ENCODE measurements at places on chromosomes 7 and 10.

GRCh38 chr7:119572541-119572940 lies 700.4 kb upstream of the KCND2 start:
- DNase-seq: no peak

DNA sequence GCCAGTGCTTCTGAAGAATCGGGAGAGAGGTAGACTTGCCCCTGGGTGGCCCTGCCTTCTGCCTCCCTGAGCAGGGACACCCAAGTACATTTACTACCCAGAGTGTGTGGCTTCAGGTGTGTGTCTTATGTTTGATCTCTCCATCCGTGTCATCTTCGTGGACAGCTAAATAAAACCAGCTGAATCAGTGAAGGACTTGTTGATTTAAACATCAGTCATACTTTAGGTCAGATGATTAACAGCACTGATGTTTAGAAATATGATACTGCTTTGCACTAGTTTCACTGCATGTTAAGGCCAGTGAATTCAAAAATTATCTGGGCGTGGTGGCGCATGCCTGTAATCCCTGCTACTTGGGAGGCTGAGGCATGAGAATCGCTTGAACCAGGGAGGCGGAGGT lies 4.0 kb downstream of the MTG1 start:
- DNase-seq: no peak

GRCh38 chr10:127161482-127161881 lies 34.9 kb downstream of the INSYN2A start:
- DNase-seq: no peak

GRCh38 chr10:93963434-93963833 lies 30.3 kb upstream of the PLCE1 start:
- no peak for DNase-seq

- DNase-seq: no peak
These were observed 71.4 kb downstream of the PLXNA4 start for GRCh38 chr7:132504852-132505251.

GRCh38 chr10:3229815-3230214 lies 57.2 kb upstream of the PITRM1 start:
- no peak for DNase-seq

GRCh38 chr7:106329971-106330733 lies 45.4 kb upstream of the NAMPT start:
- DNase-seq: no peak

GRCh38 chr7:141103847-141104429 lies 30.1 kb downstream of the TMEM178B start:
- DNase-seq: no peak

- DNase-seq: no peak
These were observed 35.4 kb downstream of the CDK13 start for GRCh38 chr7:39985398-39985918.

DNA sequence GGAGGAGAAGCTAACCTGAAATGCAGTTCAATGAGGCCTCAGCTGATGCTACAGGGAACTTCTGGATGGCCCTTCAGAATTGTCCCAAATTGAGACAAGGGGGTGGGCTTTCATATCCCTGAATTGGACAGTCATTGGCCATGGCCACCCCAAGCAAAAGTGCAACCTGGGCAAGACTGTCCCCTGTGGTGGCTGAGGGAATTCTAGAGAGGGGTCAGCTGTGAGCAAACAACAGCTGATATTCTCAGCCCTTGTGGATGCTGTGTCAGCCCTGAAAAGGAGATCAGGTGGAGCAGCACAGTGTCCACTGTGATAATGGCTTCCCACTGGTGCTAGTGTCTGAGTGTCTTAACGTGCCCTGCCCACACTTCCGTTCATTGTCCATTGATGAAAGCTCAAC lies 76.6 kb downstream of the SLC16A9 start:
- DNase-seq: no peak

GRCh38 chr10:86025509-86025908 lies 341.1 kb downstream of the GRID1 start:
- no peak for DNase-seq

DNA sequence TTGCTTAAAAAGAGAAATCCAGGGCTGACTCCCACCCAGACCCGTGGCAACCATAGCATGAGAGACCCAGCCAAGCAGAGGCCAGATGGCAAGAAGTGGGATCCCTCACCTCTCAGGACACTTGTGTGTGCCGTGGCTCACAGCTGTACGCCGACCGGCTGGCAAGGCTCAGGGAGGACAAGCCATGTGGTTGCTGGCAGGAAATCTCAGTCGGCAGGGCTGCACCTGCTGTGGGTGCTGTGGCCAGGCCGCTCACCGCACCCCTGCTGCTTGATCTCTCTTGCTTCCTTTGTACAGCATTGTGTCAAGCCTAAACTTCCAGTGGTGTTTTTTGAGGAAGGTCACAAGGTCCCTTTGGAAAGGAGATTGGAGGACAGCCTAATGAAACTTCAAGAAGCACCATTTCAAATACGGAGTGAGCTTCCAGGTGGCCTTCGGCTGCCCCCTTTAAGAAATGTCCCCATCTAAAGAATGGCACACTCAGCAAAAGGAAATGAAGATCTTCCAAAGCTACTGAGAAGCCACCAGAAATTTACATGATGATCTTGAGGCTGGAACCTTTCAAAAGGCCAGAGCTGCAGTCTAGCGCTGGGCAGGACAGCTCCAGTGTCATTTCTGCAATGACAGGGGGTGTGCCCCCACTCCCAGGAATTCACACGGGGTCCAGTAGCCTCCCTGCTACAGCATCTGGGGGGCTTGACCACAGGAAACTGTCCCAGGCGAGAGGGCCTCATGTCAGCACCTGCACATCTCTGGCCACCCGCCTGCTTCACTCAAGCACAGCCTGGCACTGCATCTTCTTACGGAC lies 409.0 kb upstream of the MGMT start:
- DNase-seq: no peak

DNA sequence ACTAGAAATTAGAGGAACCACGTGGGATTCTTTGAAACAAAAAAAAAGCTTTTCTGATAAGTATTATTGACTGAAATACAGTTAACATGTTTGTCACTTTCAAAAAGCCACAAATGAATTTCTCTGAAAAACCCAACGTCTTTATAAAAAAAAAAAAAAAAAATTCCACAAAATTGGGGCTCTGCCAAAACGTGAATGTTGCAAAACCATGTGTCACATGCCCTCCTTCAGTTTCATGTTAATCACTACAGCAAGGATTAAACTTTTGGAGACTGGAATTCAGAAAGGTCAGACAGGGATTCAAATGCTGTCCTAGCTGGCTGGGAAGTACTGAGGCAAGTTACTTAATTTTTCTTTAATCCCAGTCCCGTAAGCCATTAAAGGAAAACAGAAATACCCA lies 278.0 kb upstream of the KLF14 start:
- no peak for DNase-seq

- no peak for DNase-seq
These were observed 318.5 kb downstream of the SH2D4B start for GRCh38 chr10:80856186-80856585.

DNA sequence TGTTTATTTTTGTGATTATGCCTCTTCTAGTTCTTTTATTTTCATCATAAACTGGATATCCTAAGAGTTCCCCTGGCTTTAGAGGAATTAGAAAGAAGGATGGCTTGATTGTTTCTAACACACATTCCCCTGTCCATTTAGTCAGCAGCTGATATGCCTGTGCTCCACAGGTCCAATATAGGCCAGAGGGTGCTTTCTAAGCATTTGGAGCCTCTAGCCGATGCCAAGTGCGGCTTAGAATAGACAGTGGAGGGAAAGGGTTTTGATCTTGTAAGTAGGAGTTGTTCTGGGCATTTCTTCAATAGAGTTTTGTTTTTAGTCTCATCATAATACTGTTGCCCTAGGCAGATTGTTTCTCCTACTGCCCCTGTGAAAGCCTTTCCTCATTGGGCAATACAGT lies 6.6 kb downstream of the CYP3A43 start:
- no peak for DNase-seq

DNA sequence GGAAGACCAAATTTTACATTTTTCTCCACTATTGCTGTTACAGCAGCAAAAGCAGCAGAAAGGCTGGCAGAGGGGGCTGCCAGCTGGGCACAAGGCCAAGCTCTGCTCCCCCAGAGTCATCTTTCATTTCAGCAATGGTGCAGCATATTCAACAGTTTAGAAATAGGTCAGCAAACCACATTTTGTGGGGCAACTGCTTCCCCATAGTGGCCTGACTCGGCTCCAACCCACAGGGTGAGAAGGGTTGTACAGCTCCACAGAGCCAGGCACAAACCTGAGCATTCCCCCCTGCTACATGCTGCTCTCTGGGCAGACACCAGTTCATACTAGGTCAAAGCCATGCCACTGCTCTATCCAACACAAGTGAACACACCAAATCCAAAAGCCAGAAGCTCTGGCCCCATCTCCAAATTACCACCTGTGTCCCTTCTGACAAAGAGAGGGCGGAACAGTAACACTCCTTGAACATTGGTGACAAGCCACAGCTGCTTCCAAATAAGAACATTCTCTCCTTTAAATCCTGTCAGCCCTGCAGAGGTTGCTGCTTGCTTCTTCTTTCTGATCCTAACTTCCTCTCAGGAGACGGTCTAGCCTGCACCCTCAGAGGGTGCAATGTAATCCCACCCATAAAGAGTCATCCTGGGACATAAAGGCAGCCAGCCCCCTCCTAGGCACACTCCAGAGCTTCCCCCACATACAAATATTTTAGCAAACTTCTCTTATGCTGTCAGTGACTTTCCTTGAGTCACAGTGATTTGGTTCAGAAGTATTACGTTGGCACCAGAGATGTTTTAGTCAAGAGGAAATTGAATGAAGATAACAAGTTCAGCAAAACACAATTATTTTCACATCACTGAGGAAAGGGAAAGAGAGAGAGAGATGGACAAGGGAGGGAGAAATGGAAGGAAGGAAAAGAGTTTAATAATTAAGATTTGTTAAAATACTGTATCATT lies 39.0 kb upstream of the SLIT1 start:
- DNase-seq: no peak

GRCh38 chr7:20244334-20245120 lies 27.3 kb upstream of the MACC1 start:
- no peak for DNase-seq

DNA sequence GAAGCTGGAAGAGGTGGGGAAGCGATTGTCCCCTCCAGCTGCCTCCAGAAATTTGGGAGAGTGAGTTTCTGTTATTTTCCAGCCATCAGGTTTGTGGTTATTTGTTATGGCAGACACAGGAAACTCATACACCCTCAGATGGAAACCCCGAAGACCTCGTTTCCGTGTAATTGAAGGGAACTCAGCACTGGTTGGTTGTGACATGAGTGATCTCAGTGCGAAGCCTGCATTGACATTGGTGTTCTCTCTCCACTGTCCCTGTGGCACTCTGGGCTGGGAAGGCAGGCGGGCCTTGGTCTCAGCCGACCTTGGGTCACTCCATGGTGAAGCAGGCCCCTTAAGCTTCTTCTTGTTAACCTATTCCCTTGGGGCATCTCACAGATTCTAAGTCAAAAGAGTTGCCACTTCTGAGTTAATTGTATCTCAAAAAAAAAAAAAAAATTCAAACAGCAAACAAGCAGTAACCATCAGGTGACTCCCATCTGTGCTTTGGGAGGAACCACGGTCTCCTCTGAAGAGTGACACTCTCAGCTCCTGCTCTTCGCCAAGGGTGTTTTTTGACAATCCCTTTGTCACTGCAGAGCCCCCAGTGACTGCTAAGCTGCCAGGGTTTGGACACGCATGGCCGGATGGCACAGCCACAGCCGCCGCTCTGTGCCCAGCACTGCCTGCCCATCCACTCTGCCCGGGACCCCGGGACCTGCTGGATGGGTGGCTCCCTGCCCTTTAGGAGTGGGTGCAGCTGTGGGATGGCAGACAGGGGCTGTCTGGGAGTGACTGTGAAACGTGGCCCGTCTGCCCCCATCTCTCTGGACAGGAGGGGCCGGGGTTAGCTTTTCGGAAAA lies 233.6 kb downstream of the PRPF18 start:
- DNase-seq: no peak

DNA sequence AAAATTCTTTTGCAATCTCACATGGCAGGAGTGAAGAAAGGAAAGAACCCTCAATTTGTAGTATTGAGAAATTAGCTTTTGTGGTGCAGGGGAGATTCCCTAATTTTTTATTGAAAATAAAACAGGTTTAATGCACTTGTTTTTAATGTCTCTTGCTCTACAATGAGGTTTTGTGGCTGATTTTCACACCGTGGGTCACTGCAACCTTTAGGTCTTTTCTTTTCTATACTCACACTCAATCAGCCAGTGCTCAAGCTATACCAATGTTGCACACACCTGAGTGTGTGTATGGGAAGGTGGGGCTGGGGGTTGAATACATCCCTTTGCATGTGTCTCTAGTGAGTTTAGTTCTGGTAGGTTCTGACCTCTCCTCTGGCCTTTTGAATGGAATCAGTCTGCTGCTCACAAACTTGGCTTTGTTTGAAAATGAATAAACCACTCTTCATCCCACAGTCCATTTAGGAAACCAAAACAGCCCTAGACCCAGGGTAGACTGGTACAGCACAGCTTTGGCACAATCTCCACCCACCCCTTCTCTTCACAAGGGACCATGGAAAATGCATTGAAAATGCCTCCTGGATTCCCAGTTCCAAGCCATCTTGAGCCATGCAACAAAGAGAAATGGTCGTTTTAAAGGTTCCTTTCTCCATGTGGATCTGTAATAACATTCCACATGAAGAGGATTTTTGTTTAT lies 411.5 kb downstream of the SFMBT2 start:
- DNase-seq: no peak

GRCh38 chr10:15180736-15181135 lies 12.2 kb upstream of the NMT2 start:
- no peak for DNase-seq

- DNase-seq: no peak
These were observed 1.1 kb upstream of the VOPP1 start for GRCh38 chr7:55573234-55573900.

DNA sequence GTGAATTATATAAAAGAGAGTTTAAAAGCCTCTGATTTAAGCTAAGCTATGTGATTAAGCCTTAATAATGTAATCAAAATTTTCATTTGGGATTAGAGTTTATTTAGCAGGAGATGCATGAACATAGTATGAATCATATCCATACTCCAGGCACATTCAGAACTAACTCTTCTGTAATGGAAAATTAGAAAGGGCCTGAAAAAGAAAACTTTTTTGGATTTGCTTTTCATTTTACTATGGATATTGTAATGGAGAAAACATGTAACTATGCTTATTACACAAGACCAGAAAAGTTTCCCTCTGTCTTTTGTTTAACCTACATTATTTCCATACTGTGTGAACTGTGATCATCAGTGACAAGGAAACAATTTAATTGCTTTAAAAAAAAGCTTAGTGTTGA lies 22.0 kb downstream of the TES start:
- no peak for DNase-seq

GRCh38 chr10:4407783-4408182 lies 418.2 kb upstream of the AKR1E2 start:
- no peak for DNase-seq

DNA sequence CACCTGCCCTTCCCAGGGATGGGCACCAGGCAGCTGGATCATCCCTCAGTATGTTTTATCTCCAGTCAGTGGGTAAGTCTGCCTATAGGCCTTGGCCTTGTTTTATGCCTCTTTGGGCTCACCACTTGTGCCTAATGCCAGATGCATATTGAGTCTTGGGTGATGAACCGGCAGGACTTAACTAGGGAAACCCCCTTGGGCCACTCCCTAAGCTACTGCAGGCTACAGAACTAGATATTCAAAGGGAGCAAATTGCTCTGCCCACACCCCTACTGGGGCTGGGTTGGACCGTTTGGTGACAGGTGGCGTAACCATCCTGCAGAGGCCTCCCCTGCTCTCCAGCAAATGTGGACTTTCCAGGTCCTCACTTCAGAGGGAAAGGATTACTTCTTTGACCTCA lies 115.7 kb upstream of the GDF10 start:
- DNase-seq: no peak

Measured in NCI-H446 treated with DMSO at 0.1 percent for 48 hours (cell line).